ENCODE measurements at places on chromosomes 5 and 9.

GRCh38 chr9:37761511-37761910, 7.9 kb downstream of the TRMT10B start:
- no peak overlapping the region for H3K27ac ChIP-seq
- no peak for DNase-seq
- H3K36me3 ChIP-seq, result peaks cover 32% of the 10 kb centered on the region
- peaks cover 4% of the 10 kb centered on the region for H3K4me1 ChIP-seq

DNA sequence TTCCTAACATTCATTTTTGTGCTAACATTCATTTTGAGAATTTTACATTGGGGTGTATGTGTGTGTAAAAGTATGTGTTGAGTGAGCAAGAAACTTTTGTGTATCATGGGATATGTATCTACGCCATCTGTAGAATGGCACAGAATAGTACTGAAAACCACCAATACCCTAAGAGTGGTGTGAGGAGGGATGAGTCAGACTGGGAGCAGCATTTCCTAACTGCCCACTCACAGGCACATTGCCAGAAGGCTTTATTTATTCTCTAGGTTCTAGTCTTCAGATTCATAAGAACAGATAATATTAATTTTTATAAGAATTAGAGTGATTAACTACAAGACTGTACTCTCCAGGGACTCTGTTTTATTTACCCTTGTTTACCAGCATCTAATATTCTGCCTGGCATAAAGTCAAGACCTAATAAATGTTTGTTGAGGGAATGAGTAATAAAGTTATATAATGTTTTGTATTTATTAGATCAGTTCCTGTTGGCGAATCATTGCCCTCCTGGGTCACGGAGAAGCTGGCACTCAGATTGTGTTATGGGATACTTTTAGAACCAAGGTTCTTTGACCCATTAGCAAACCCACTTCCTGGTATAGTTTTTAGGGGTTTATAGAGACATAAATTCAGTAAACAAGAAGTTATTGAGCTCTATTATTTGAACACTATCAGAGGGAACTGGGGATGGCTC, 159.1 kb upstream of the PPP2R2B start:
- no peaks in the 10 kb centered on the region for H3K36me3 ChIP-seq
- H3K4me1 ChIP-seq, result no peaks in the 10 kb centered on the region
- DNase-seq, result no peak

DNA sequence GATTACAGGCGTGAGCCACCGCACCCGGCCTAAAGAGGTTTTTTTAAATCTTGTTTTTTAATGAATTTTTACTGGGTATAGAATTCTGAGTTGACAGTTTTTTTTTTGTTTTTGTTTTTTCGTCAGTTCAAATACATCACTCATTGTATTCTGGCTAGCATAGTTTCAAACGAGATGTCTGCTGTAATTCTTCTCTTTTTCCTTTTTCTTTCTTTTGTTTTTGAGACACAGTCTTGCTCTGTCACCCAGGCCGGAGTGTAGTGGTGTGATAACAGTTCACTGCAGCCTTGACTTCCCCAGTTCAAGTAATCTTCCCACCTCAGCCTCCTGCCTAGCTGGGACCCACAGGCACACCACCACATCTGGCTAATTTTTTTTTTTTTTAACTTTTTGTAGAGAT, 2.2 kb upstream of the PRRT1B start:
- DNase-seq, result no peak
- H3K4me3 ChIP-seq, result no peak overlapping the region
- H3K4me1 ChIP-seq, result peaks cover 16% of the 10 kb centered on the region
- no peak overlapping the region for H3K27ac ChIP-seq

DNA sequence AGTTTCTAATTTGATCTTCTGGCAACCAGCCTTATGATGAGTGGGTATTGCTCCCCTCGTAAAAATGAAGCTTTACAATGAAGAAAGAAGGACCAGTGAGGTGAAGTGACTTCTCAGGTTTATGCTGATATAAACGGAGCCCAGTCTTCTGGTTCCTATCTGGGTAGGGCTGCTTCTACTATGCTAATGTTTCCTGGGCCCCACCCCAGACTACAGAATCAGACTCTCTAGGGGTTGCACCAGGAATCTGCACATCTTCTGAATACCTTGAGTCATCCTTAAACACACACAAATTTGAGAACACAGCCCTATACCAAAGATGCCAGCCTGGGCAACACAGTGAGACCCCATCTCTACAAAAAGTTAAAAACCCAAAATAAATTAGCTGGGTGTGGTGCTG, 16.2 kb downstream of the BTF3 start:
- no peak overlapping the region for H3K4me3 ChIP-seq
- no peak overlapping the region for H3K27ac ChIP-seq
- no peaks in the 10 kb centered on the region for H3K27me3 ChIP-seq
- no peaks in the 10 kb centered on the region for H3K4me1 ChIP-seq
- no peaks in the 10 kb centered on the region for H3K36me3 ChIP-seq
- no peak for DNase-seq

DNA sequence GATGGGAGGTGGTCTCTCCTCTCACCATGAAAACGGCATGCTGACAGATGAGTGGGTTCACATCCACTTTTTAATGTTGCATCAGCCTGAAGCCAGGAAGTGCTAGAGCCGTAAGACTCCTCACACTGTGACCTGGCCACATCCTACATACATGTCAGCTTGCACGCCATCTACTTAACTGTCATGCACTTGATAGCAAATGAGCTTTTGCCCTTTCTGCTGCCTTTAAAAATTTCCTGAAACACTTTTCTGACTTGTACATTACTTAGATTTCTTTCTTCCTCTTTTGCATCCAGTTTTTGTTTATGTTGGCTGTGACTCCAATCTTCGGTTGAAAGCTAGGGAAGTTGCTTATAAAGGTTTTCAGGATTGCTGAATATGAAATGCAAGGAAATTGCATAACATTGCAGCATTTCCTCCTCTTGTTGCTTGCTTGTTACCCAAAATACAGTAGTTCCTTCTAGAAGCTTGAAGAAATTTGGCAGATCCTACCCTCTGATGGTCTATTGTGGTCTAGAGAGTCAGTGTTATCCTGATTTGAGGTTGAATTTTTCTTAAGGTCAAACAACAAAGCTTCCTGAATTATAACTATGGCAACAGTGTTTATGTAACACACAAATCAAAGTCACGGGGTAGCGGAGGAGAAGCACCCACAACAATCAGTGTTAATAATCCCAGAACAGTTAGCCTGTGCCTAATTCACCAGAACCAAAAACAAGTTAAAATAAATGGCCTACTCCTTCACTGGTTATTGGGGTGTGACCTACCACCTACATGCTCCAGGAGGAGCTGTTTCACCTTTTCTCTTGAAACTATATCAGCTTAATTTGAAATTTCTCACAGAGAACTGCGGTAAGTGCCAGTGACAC, 232.5 kb downstream of the ARHGAP26 start:
- H3K36me3 ChIP-seq, result peaks cover 43% of the 10 kb centered on the region
- H3K4me3 ChIP-seq, result peak overlapping the region; percentile 65
- H3K27me3 ChIP-seq, result no peaks in the 10 kb centered on the region
- peaks cover 71% of the 10 kb centered on the region for H3K4me1 ChIP-seq
- H3K27ac ChIP-seq, result peak overlapping the region; percentile 99
- peak; percentile 70 for DNase-seq
